ENCODE measurements at places on chromosomes 2 and 18.

DNA sequence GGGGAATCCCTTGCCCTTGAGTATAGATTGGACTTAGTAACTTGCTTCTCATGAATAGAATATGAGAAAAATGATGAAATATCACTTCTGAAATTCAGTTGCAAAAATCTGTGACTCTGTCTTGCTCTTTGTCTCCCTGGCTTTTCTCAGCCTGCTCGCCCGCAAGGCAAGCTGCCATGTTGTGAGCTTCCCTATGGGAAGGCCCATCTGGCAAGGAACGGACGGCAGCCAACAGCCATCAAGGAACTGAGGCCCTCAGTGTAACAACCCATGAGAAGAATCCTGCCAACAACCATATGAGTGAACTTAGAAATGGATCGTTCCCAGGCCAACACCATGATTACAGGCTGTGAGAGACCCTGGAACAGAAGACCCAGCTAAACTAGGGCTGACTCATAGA lies 58.4 kb upstream of the PGAP1 start:
- DNase-seq = no peak

GRCh38 chr2:1586923-1587840 lies 157.1 kb downstream of the PXDN start:
- no peak for DNase-seq

GRCh38 chr2:67631483-67631882 lies 234.3 kb downstream of the ETAA1 start:
- DNase-seq = no peak

- no peak for DNase-seq
Observed at GRCh38 chr18:51098082-51098481, 68.1 kb downstream of the SMAD4 start.

DNA sequence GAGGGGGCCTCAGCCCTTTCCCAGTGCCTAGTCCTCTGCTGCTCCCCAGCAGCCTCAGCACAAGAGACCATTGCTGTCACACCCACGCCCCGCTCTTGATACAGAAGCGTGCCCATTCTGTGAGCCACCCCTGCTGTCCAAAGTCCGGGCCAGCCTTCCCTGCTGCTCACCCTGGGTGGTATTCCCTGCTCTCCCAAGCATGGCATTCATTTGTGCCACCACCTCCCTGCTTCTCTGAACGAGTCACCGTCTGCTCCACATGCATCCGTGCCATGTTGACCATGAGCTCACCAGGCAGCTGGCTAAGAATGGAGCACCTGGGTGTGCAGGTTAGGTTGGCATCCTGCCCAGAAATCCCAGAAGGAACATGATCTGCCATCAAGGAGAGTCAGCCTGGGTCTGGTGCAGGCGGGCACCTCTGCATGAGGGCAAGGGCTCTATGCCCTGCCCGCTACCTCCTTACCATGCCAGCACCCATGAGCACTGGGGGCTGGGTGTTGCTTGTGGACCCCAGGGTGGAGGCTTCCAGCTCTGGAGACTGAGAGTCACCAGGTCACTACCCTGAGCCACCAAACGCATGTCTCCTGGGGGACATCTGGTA lies 63.0 kb downstream of the TWIST2 start:
- no peak for DNase-seq
